Type B pancreatic cell (in vitro differentiated cells): ENCODE measurements at places on chromosomes 2 and 18.

DNA sequence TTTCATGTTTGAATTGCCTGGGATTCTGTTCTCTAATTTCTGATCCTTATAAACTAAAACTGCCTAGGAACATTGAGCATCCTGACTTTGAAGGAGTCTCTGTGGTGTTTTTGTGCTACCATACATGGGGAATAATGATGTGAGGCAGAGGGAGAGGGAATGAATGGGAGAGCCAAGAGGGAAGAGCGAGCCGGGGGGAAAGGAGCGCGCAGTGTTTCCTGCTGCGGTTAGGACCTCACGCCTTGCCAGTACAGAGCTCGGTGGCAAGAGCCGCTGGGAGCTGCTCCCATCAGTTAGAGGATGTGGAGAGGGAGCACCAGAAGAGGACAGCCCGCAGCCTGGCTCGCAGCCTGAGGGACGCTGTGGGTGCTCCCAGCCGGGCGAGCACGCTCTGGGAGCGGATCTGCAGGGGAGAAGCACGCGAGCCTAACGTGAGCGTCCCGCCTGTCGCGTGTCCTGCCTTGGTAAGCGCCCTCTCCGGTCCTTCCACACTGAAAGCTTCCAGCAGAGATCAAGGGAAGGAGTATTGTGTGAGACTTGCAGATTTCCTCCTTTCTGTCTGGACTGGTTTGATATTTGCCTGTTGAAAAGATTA lies 114.7 kb downstream of the FAM210A start:
- no peak for DNase-seq

DNA sequence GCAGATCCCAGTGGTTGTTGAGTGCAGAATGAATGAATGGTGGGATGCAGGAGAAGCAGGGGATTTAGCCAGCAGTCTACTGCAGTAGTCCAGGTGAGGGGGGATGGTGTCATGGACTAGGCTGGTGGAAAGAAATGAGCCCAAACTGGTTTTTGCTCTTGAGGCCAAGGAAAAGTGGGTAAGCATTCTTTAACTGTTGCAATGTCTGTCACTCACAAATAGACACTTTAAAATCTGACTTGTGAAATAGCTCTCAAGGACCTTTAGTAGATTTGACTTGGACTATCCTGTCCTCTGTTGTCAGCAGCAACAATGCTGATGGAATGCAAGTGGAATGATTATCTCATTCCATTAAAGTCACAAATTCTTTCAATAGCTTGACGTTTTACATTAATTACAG lies 37.5 kb upstream of the STK17B start:
- no peak for DNase-seq

DNA sequence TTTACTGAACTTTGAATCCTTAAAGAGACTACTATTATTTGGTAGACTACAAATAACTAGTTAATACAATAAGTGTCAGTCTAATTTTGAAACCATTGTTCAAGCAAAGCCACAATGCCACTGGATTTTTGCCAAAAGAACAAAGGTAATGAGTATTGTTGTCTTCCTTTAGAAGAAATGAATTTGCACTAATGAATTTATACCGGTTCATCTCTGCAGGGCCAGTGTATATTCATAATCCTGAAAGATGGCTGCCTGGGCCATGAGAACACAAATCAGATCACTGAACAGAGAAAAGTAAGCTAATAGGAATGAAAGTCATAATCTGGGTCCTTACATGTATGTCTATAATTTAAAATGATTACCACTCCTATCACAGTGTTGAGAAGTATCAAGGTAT lies 31.2 kb downstream of the GCFC2 start:
- no peak for DNase-seq

GRCh38 chr2:209476367-209477208 lies 52.7 kb downstream of the MAP2 start:
- DNase-seq = no peak

DNA sequence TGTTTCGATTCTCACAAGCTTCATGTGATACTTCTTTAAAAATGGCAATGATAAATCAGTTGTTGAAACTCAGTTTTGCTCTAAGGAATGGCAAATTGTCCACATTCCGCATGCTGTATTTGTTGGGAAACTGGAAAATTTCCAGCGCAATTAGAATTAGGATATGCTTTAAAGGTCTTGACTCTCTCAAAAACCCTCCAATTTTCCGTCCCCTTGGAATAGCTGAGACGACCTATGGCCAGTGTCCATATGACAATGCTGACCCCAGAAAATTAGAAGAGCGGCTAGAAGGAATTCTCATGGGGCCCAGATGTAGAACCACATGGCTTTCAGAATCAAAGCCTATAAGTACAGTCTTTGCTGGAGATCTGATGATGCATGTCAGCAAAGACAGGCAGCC lies 170.8 kb downstream of the TMEM18 start:
- DNase-seq = no peak

DNA sequence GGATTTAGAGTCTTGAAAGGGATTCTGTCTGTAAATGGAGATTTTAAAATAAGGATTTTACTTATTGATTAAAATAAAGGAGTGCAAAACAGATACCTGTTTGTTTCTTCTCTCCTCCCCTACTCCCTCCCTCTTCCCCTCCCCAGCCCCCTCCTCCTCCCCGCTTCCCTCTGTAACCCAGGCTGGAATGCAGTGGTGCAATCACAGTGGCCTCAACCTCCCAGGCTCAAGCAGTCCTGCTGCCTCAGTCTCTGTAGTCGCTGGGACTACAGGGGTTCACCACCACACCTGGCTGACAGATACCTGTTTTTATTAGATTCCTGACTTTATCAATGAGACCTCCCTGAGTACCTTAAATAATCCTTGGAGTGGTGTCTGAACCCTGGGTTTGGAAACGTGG lies 57.1 kb downstream of the OXER1 start:
- no peak for DNase-seq

DNA sequence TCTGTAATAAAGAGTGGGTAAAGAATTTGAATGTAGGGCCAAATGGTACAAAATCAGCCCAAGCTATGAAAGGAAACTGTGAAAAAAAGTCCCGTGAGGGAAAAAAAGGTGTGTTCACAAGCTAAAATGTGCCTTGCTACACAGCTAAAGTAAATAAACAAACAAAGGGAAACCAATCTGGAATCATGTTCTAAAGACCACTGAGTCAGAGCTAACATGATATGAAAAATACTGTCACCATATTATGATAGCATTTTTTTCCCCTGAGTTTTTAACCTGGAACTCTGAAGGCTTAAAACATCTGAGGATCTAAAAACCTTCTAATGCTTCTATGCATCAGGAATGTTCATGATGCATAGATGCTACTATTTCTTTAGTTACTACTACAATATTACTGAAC lies 58.8 kb downstream of the SCN1A start:
- DNase-seq = no peak

DNA sequence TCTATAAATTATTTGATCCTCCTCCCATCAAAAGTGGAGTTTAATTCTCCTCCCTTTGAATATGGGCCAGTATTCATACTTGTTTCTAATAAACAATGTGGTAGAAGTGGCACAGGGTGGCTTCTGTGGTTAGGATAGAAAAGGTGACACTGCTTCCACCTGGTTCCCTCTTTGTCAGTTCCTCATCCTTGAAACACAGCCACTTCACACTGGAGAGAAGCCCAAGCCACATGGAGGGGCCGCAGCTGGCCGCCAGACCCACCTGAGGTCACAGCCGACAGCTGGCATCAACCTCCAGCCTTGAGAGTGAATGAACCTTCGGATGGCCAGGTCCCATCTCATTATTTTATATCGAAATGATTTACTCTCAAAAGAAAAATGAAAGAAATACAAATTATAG lies 27.5 kb upstream of the SLC66A3 start:
- no peak for DNase-seq

DNA sequence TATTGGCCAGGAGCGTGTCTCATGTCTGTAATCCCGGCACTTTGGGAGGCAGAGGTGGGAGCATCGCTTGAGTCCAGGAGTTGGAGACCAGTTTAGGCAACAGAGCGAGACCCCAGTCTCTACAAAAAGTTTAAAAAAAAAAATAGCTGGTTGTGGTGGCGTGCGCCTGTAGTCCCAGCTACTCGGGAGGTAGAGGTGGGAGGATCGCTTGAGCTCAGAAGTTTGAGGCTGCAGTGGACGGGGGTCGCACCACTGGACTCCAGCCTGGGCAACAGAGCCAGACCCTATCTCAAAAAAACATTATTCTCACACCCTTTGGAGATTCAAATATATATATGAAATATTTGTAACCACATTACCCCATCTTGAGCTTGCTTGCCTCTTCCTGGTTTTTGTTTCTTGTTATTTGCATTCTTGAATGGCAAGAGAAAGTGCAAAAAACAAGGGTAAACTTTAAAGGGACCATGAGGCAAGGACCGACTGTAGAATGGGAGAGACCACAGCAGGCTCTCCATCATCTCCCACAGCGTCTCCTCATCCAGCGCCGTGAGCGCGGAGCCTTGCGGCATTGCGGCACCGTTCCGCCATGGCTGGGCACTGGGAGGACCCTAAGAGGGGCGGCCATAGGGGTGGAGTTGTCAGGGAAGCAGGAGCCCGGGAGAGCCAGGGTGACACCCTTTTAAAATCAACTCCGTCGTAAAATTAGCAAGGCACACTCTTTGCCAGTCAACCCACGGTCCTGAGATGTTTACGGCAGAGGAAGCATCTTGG lies 1.4 kb downstream of the ELP2 start:
- no peak for DNase-seq

GRCh38 chr2:55164534-55165480 lies 67.3 kb downstream of the CLHC1 start:
- no peak for DNase-seq

GRCh38 chr2:135150725-135151124 lies 98.6 kb downstream of the RAB3GAP1 start:
- no peak for DNase-seq

GRCh38 chr2:12064153-12064552 lies 317.7 kb downstream of the LPIN1 start:
- DNase-seq = no peak

- no peak for DNase-seq
These were observed 23.6 kb downstream of the QPCT start for GRCh38 chr2:37367984-37368383.

GRCh38 chr2:8441371-8441770 lies 240.5 kb upstream of the ID2 start:
- no peak for DNase-seq

DNA sequence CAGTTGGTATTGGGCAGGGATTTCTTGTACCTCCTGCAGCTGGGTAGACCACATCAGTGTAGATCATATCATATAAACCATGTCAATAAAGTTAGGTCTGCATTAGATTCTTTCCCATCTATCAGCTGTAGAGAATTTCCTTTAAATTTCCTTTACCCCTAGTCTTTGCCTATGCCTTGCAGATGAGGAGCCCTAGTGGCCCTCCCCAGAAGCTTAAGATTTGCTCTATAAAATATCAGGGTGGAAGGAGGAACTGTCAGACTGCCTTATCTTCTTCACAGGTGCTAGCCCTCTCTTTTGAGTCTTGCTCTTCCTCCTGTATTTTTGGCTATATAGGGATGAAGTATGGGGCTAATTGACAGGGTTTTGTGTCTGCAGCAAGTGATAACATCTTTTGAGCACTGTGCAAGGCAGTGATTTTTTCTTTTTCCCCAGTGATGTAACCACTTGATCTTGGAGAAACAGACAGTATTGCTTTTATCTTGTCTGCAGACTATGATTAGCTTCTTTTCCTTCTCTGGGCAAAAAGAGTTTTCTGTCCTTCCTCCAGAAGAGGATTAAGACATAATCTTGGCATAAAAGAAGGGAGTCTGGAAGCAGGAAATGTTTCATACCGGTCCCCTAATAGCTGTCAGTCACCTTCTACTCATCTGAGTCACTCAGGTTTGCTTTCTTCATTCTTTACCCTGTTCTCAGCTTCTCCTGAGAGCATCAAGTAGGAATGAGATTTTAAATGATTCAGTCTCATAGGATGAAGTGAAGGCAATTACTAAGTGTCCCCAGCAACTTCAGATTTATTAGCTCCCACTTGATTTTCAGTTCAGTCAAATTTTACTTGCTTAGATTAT lies 286.4 kb downstream of the CDH19 start:
- DNase-seq = no peak

- no peak for DNase-seq
These were observed 6.7 kb downstream of the TMBIM1 start for GRCh38 chr2:218285604-218286003.

DNA sequence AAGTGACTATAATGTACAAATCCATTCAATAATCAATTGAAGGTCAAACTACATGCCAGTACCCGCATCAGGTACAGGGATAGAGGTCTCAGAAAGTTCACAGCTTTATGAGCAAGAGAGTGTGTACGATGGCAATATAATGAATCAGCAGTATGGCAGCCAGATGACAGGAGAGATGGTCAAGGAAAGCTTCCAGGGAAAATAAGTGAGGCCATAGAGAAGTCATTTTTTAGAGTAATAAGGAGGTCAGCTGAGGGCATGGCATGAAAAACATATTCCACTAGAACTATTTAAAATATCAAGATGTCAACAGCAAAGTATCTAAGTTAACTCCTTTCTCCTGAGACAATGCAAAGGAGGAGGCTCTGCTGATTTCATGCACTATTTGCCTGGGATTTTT lies 108.0 kb downstream of the SLC8A1 start:
- no peak for DNase-seq

DNA sequence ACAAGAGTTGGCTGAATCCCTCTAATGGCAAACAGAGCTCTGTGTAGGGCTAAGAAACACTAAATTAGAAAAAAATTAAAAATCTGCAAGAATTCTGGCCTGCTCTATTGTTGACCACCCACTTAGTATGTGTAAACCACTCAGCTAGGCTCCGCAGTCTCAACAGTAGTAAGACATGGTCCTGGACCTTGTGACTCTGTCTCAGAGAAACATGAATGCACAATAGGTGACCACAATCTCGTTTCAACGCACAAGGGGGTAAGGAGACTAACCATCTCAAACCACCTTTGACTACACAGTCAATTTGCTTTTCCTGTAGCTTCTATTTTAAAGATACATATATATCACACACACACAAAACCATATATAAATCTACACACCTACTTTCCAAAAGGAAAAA lies 16.5 kb downstream of the SEPTIN10 start:
- no peak for DNase-seq

DNA sequence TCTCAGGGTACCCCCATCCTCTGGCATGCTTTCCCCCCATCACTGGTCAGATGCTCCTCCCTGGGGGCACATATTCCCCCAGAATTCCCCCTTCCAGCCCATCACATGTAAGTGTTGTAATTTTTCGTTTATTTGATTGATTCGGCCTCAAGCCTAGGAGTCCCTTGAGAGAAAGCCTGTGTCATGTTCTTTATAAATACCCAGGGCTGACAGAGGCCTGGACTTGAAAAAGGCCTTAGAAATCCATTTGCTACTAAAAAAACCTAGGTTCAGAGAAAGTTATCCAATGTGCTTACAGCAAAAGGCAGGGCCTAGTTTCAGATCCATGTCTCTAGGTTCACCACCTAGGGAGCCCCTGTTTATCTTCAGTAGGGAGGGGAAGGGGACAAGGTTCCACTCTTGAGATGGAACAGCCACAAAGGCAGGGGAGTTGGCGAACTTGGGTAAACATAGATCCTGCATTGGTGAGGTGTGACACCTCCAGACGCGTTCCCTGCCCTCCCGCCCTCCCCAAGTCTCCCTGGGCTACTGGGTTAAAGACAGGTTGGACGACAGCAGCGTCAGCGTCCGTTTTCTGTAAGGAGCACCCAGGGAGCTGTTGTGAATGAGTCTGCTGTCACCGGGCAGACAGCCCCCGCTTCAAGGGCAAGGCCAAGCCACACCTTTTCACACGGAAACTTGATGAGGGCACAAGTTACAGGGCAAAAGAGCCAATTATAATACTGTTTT lies 147.8 kb downstream of the EN1 start:
- DNase-seq = no peak

- no peak for DNase-seq
These were observed 163.5 kb upstream of the NT5C1B start for GRCh38 chr2:18752667-18753422.

GRCh38 chr2:43345391-43345813 lies 119.0 kb upstream of the ZFP36L2 start:
- no peak for DNase-seq

GRCh38 chr2:55224761-55225261 lies 7.3 kb downstream of the CLHC1 start:
- no peak for DNase-seq
